Stimulated activated CD4-positive, alpha-beta T cell treated with anti-CD3 and anti-CD28 coated beads, Interleukin-15, amount 100 ng/mL, for 1 hour (primary cell): ENCODE measurements at places on chromosomes 4 and X.

DNA sequence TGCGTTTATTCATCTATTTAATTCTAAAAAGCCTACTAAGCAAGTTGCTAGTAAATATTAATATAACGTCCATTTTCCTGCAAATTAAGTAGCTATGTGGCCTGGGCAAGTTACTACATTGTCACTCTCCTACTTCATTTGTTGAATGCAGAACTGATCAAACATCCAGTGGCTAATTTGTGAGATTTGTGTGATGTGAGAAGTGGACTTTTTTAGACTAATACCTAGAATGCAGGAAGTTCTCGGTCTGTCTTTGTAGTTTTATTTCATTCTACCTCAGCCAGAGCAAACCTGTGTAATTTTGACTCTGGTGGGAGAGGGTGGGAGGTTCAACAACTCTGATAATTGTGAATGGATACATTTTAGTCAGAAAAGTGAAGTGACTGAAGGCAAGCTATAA, 840 bp downstream of the GUF1 start:
- no peak for DNase-seq

DNA sequence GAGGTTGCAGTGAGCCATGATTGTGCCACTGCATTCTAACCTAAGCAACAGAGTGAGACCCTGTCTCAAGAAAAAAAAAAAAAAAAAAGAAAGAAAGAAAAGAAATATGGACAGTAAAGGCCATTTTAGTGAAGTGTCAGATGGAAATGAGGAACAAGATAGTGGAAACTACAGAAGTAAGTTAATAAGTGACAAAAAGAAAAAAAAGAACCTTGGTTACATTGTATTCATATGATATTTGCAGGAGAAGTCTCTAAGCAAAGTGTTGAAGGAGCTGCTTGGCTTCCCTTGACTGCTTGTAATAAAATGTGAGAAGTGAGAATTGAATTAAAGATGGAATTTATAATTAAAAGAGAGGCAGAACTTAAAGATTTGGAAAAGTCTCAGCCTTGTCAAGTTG, 73.2 kb downstream of the HOPX start:
- DNase-seq, result no peak

DNA sequence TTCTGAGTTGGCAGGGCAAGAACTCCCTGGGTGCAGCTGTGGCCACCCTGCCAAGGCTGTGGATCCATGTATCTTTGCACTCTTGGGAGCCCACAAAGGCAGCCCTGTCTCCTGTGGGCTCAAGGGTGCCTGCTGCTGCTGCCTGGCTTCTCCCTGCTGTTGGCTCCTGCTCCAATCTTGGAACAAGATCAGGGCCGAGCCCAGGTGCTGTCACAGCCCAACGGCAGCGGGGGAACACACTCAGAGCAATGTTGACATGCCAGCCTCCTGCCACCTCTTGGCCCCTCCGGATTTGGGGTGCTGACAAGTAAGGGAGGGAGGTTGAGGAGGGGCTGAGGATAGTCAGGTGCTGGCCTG, 57.9 kb downstream of the COX18 start:
- DNase-seq, result no peak

DNA sequence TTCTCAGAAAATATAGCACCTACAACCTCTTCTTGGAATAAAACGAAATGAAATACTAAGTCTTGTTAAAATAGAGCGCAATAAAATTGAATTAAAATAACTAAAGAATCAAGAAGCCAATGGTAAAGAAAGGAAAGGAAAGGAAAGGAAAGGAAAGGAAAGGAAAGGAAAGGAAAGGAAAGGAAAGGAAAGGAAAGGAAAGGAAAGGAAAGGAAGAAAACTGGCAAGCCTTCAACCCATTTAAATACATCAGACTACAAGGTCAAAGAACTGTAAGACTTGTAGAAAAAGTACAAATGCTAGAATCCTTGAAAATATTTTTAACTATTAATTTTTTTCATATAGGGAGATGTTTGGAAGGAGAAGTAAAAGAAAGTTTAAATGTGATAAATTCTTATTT, 372.1 kb downstream of the IQCM start:
- no peak for DNase-seq

GRCh38 chr4:28505064-28505463, 1644.4 kb downstream of the STIM2 start:
- no peak for DNase-seq

DNA sequence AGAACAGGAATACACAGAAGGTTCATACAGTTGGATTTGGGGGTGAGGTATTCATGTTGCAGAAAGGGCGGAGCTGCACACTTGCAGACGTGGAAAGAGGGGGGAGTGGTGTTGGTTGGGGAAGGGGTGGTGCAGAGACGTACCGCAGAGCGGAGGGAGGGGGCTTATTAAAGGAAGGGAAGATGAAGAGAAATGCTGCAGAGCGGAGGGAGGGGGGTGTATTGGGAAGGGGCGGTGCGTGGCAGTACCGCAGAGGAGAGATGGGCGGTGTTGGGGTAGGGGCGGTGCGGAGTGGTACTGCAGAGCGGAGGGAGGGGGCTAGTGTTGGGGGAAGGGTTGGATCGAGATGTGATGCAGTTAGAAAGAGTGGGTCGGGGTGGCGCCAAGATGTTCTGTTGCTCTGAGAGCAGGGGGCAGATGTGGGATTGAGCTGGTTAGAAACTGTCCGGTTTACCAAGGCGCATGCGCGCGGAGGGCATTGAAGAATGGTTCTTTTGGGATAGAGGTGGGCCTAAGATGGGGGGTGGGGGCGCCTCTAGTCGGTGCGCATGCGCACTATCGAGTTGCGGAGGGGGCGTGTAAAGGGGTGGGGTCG, 900 bp downstream of the TRO start:
- DNase-seq, result peak; percentile 37

DNA sequence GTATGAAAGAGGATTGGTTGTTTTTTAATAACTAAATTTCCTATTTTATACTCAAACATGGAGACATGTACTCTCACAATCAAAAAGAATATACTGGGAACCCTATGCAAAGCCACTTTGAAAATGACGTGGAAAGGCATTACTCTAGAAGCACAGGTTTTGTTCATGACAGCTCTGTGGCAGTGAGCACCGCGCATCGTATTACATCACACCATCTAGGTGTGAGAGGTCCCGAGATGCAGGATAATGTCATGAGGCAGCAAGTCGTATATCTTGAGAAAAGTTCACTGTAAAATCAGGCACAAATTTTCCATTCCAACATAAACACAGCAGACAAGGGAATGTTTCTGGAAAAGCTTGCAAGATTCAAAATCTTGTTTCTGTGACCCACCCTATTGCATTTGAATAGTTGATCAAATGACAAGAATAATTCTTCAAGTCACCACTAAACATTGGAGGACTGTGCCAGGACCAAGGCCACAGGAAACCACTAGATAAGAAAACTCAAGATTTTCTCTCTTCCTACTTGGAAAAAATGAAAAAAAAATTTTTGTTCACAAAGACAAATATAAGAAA, 127.6 kb downstream of the LDB2 start:
- DNase-seq, result no peak

GRCh38 chrX:139902559-139902958, 30.3 kb downstream of the ATP11C start:
- no peak for DNase-seq

DNA sequence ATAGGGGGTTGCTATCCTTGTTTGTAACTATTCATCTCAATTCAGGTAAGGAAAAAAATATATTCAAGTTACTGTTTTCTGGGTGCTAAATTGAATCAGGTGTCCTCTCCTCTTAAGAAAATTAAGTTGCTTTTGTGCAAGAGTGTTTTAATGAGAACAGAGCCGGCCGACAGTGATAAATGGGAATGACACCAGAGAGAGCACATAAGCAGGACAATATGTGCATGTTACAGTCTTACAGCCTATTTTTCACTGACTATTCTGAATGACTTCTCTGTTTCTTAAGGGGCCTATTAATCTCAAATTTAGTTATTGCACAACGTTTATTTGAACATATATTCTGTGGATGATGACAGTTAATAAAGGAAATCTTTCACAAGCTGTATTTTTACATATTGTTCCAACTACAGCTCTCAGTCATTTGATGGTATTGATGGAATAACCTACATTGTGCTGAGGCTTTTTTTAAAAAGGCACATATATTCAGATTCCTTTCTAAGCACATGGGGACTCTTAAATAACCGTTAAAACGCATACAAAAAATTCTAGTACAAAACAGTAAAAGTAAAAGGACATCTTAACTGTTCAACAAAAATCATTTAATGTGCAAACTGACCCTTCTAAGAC, 68.4 kb downstream of the SLC10A7 start:
- DNase-seq, result no peak

- no peak for DNase-seq
Observed at GRCh38 chr4:34183926-34184325, 2060.4 kb downstream of the ARAP2 start.

GRCh38 chr4:166493924-166494345, 620.9 kb downstream of the TLL1 start:
- no peak for DNase-seq

GRCh38 chr4:8602686-8603430, 10.3 kb downstream of the CPZ start:
- DNase-seq, result no peak

- no peak for DNase-seq
Observed at GRCh38 chrX:14564058-14564457, 34.7 kb downstream of the GLRA2 start.

GRCh38 chr4:188196134-188196735, 57.0 kb downstream of the TRIML1 start:
- DNase-seq, result no peak

GRCh38 chr4:108352664-108353308, 184.1 kb upstream of the LEF1 start:
- no peak for DNase-seq

- no peak for DNase-seq
Observed at GRCh38 chr4:125791896-125792295, 477.1 kb downstream of the FAT4 start.

GRCh38 chr4:94068753-94069719, 138.6 kb upstream of the SMARCAD1 start:
- no peak for DNase-seq

- no peak for DNase-seq
Observed at GRCh38 chr4:147629783-147630730, 12.9 kb downstream of the TMEM184C start.

DNA sequence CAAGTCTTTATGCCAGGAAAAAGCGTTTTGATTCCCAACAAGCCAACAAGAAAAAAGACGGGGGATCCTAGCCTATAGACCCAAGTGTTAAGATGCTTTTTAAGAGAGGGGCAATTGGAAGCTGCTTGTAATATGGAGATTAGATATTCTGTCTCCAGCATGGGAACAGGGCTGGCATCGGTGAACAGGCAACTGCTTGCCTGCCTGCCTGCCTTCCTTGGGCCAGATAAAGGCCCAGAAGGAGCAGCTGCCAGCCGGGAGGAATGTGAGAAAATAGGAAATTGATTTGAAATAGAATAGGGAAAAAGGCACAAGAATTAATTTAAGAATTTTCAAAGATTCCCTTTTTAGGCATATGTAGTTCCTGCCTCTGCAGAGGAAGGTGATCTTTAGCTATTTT, 192.2 kb downstream of the TENM3 start:
- DNase-seq, result no peak

DNA sequence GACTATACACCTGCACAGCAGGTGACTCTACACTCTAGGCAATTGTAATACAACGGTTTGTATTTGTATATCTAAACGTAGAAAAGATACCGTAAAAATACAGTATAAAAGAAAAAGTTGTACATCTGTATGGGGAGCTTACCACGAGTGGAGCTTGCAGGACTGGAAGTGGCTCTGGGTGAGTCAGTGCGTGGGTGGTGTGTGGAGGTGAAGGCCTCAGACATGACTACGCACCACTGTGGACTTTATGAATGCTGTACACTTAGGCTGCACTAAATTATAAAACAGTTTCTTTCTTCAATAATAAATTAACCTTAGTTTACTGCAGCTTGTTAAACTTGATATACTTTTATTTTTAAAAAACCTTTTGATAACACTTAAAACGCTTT, 85.0 kb upstream of the FAT1 start:
- DNase-seq, result no peak

- no peak for DNase-seq
Observed at GRCh38 chr4:52750819-52751486, at the start of gene ERVMER34-1. ERVMER34-1 (minus strand) TSS chr4:52751425; CDS start chr4:52745520, 5,905 bp downstream.

DNA sequence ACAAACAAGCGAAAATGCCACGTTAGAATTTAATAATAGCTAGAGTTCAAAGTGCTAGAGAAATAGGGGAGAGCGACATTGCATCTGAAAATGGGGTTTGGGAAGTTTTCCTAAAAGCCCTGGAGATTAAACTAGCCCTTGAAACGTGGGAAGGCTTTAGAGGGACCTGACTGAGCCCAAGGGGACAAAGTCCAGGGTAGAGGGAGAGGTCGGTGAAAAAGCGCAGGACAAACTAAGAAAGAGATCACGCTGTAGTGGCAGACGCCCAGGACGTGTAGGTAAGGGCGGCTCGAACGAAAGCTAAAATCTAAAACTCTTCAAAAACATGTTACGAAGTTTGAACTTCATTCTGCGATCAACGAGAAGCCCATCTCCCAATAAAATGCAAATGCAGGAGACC, 1.1 kb upstream of the ATP11C start:
- no peak for DNase-seq

- no peak for DNase-seq
Observed at GRCh38 chr4:157265281-157265680, 44.8 kb downstream of the GRIA2 start.

- no peak for DNase-seq
Observed at GRCh38 chr4:38452009-38452408, 212.0 kb upstream of the KLF3 start.

DNA sequence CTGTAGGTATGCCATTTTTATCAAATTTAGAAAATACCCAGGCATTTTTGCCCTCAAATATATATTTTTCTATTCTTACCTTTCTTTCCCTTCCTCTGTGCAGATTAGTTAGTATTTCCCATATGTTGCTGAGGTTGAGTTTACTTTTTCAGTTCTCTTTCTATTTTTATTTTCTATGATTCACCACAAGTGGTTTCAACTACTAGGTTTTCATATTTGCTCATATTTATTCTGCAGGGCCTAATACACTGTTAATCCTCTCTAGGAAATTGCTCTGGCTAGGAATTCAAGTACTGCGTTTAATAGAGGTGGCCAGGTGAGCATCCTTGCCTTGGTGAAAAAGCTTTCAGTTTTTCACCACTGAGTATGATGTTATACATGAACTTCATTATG, 1535.3 kb upstream of the PCDH10 start:
- DNase-seq, result no peak

DNA sequence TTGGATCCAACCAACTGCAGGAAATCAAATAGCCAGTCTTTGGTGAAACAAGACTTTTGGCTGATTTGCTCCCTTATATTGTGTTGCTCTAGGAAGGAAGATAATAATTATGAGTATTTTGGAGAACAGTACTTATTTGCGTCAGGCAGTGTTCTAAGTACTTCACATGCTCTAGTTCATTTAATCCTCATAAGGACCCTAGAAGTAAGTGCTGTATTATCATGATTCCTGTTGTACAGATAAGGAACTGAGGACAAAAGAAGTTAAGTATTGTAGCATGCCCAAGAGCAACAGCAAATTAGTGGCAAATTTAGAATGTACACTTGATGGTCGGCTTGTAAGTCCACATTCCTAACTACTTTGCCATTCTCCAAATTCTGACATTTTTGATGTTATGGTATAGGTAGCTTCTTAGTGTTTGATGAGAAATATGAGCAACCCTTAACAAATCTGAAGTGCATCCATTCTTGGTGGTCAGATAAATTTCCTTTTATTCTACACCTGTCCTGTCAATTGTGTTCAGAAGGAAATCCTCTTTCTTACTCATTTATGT, 72.0 kb downstream of the SPRY1 start:
- DNase-seq, result no peak
